GM12891 (cell line): ENCODE measurements at places on chromosomes 2 and 18.
A peak's percentile ranks its signal among the peaks of the same experiment; 100 is the strongest.

DNA sequence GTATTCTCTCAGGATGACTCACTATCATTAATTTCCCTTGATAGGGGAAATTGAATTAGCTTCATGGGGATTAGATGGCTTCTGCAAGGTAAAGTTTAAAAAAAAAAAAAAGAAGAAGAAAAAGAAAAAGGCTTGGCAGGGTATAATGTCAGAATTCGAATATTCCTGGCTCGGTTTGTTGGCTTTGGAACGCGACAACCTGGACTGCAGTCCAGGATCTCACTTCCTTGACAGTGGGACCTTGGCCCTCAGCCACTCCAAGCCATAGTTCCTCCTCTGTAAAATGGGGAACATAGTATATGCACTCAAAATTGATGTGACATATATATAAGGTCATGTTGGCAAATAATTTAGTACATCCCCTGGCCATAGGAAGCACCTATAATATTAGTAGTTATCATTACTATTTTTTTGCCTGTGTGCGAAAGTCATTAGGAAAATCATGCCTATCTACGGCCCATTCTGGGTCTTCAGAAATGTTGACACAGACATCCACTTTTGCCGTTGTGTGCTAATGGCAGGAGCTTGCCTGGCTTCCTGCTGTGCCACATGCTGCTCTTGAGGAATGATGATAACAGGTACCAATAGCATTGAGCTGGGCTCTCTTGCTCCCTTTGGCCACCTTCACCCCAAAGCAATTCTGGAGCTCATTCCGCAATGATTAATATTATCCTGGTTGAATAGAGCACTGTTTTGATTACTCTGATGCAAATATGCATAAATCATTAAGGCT, 97.9 kb downstream of the MTCL1 start:
- DNase-seq, result no peak

DNA sequence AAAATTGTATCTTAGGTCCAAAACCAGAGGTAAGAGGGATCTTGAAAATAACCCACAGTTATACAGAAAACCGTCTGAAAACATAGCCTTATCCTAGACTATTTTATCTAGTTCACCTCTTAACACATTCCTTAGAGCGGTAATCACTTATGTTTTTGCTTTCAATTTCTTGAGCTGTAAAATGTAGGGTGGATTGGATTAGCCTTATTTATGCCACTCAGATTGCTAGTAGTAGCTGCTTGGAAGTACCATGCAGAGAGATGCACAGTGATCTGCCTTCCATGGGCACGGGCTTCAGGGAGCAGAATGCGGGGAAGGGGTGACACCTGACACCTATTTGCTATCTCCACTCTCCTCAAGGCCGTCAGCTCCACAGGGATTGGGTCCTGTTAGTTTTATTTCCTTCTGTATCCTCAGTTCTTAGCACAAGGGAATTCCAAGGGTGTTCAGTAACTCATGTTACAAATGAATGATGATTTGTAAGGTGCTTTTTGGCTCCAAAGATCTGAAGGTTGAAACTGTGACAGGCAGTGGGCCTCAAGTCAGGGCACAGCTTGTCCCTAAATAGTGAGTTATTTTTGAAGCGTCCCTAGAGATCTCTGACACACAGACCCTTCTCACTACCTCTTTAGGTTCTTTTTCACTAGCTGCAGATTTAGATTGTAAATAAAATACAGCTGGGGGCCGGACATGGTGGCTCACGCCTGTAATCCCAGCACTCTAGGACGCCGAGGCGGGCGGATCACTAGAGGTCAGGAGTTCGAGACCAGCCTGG, 64.0 kb upstream of the PMAIP1 start:
- DNase-seq, result no peak

- DNase-seq, result no peak
These were observed 520.1 kb downstream of the PIK3C3 start for GRCh38 chr18:42475157-42475556.

DNA sequence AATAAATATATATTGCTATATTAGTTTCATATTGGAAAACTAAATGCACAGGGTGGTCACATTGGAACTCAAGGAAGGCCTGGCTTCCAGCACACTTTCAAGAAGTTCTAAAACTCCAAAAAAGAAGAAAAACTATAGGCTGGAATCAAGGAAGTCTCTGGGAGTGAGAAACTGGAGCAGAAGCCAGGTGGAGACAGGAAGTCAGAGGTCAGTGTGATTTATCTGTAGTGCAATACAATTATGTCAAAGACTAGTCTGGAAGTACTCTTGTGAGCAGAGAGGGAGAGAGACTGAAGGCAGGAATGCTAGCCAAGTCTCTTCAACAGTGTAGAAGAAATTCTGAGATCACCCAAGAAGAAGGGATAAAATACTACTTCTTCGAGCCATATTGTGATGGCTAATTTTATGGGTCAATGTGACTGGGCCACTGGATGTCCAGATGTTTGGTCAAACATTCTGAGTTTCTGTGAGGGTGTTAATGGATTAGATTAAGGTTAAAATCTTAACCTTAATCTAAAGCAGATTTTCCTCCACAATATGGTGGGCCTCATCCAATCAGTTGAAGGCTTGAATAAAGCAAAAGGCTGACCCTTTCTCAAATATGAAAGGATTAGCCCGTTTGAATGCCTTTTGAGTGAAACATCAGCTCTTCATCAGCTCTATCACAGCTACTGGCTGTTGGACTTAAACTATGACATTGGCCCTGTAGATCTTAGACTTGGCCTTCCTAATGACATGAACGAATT, 208.0 kb downstream of the TDRD15 start:
- no peak for DNase-seq

DNA sequence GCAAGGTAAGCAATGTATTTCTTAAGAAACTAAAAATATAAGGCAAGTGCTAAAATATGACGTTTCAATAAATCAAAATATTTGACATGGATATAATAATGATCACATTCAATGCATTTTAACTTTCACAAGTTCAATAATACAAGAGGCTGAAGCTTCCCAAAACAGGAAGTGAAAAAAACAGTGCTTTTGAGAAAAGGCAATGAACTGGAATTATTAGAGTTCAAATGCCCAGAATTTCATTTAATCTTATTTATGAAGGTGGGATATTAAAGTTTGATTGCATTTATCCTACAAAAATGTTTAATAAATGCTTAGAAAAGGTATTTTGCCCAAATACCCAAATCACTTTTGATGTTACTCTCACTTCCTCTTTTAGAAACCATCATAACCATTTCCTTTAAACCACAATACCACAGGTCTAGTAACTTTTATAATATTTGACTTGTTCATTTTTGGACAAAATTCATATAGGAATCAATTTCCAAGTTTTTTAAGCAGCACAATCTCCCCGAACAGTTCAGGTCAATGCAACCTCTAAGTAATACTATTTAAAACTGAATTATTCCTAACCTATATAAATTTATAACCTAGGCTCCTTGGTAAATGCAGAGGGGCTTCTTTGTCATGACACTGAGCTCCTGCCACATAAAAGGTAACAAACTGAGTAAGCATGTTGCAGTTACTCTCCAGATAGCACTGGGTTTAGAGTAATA, 2.1 kb downstream of the NCKAP1 start:
- DNase-seq, result peak; percentile 22

GRCh38 chr2:59083075-59083828, 842.1 kb upstream of the FANCL start:
- DNase-seq, result no peak

DNA sequence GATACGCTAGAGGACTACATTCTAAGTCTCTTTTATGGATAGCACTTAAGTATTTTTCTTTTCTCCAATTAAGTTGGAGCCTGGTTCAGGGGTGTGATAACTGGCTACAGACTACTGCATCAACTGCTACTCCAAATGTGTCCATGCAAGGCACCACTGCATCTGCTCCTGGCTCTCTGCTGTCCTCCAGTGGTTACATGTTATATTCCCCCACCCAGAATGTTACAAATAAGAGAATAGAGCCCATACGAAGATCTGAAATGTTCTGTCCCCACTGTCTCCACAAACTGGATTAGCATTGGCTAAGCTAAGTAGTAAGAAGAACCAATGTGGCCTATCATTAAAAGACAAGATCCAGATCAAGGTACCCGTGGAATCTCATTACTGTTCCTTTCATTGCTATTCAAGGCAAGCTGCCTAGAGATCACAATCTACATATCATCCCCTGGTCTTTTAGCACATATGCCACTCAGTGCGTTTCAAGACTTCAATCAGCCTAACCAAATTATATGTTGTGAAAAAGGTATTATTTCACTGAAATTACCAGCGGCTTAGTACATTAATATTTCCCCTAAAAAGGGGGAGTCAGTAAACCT, 308.3 kb upstream of the SLC8A1 start:
- no peak for DNase-seq

DNA sequence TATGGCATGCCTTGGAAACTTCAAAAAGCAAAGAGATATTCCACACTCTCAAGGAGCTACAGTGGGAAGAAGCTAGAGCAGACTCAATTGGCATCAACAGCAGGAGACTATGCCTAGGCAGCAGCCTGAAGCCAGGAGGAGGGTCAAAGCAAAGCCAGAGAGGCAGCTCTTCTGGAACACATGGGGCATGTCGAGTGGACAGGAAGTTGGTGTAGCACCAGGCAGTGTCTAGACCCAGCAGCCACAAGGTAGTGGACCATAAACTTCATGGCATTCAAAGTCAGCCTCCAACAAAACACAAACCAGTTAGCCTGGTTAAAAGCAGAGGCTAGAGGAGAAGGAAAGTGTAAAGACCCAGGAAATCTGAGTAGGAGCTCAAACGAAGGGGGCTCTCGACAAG, 311.2 kb upstream of the PKDCC start:
- no peak for DNase-seq

- no peak for DNase-seq
These were observed 689.8 kb downstream of the MBD2 start for GRCh38 chr18:53534695-53535094.

- no peak for DNase-seq
These were observed 141.8 kb downstream of the HRH4 start for GRCh38 chr18:24602201-24602600.

DNA sequence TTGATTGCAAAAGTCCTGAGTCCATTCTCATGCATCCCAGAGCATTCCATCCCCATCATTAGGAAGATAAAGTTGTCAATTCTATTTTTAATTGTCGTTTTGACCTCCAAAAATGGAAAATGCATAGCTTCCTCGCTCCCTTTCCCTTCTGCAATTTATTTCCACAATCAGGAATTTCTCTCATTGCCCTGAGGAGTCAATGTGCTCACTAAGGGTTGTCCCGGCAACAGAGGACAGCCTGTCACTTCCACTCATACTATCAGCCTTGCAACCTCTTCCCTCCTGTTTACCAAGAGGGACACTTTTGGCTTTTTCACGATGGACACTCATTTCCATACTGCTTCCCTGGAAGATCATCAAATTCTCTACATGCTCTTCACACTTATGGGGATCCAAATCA, 164.8 kb downstream of the MYO5B start:
- no peak for DNase-seq

- DNase-seq, result no peak
These were observed 5.1 kb upstream of the PAX8 start for GRCh38 chr2:113283704-113284284.

DNA sequence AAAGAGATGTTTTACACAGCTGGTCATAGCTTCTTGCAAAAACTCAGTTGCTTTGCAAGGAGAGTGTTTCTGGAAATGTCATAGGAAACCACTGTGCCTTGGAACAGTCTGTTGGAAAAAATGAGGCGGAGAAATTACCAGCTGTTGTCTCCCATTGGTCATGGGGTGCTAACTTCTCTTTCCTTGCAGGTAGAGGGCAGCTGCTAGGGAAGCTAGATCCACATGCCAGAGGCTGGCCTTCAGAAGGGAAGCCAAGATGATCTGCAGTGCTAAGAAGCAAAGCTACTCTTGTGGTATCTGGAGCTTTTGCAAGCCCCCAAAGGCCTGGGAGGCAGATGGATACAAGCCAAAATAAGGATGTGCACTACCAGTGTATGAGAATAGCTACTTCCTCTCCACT, 34.8 kb upstream of the LAMA1 start:
- DNase-seq, result no peak

- DNase-seq, result no peak
These were observed 51.0 kb downstream of the LAMA3 start for GRCh38 chr18:23740105-23740830.

DNA sequence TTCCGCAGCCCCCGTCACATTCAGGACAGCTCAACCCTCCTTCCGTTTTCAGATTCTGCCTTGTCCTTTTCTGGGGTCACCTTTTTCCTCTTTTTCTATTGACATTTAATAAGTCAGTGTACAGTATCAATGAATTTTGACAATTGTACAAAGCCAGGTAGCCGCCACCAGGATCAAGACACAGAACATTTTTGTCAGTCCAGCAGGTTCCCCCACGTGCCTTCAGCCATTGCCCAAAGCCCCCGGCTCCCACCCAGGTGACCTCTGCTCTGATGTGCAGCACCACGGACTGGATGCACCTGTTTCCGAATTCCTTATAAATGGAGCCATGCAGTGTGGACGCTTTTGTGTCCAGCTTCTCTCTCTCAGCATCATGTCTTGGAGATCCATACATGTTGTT, 30.0 kb downstream of the CROCC2 start:
- no peak for DNase-seq

- no peak for DNase-seq
These were observed 242.9 kb upstream of the ID2 start for GRCh38 chr2:8438996-8439395.

DNA sequence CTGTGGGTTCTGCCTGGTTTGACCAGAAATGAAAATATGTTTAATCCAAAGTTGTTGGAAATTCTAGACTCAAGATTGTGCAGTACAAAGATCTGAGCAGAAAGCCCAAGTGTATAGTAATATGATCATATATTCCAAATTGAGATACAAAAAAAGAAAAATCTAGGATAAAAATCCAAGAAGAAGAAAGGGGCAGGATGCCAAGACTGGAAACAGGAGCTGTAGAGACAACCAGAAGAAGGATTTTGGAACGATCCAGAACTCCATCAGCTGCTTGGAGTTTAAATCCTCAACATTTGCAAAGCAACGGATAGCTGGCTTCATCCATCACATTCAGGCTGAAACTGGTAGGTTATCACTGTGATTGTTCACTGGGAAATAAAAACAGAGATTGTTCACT, 333.6 kb upstream of the UBE2E3 start:
- no peak for DNase-seq

- DNase-seq, result no peak
These were observed 9.6 kb downstream of the CPLX4 start for GRCh38 chr18:59308938-59309260.

DNA sequence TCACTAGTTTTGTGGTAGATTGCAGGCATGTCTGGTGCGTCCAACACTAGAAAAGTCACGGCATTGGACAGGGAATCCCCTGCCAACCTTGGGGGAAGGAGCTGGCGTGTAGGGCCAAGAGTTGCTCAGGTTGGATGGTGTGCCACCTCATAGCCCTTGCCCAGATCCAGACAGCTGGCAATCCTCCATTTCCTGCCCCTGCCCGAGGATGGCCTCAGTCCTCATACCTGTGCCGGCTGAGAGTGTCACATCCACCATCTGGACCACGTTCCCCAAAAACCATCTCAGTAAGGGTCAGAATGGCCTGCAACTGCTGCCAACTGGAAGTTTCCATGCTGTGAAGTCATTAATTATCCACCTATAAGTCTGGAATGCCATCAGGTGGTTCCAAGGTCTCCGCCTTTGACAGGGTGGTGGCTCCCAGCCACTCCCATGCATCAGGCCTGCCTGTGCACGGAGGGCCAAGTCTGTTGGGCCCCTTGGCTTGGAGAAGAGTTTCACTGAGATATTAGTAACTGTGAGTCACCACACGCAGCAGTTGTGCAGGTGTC, 55.0 kb downstream of the IMPA2 start:
- DNase-seq, result no peak
